ENCODE measurements at places on chromosomes 6 and 20. TPM values are rescaled to one million over a fixed set of nuclear protein-coding genes. Genes with fewer than 3 reads are reported as not detected.

The ASCC3 gene
- total RNA-seq: 21.8 TPM

- DNase-seq: no peak
- H3K4me1 ChIP-seq: no peaks in the 10 kb centered on the region
- no peaks in the 10 kb centered on the region for H3K36me3 ChIP-seq
- H3K27me3 ChIP-seq: no peaks in the 10 kb centered on the region
- H3K4me3 ChIP-seq: no peak overlapping the region
- no peak overlapping the region for H3K27ac ChIP-seq
Observed at GRCh38 chr20:24761220-24762065, 187.6 kb upstream of the CST7 start.

- no peak for DNase-seq
- H3K27me3 ChIP-seq: no peaks in the 10 kb centered on the region
- H3K4me3 ChIP-seq: no peak overlapping the region
- no peaks in the 10 kb centered on the region for H3K4me1 ChIP-seq
- no peak overlapping the region for H3K27ac ChIP-seq
Observed at GRCh38 chr6:44470115-44470464, 82.6 kb downstream of the CDC5L start.

DNA sequence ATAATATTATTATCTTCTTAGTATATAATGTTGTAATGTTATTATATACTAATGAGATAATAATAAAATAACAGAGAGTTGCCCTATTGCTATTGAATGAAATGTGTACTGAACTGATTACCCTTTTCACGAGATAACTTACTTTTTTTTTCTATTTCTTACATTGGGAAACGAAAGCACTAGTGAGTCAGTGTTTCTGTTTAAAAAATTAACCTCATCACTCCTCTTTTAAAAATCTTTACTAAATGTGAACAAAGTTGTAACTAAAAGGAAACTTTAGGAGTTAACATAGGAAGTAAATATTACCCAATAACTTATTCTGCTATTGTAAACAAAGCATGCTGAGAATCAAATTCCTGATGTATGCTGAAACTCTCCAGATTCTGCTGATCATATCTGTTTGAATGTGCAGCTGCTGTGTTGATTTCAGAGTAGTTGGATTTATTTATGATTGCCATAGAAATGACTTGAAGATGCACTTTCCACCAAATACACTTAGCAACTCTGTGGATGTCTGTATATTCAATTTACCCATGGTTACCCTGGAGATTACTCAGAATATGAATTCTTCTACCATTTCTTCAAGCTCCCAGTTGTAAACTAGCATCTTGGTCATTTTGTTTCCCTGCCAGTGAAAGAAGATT is 523.4 kb downstream of the TENT5A start:
- no peak for DNase-seq
- no peaks in the 10 kb centered on the region for H3K36me3 ChIP-seq
- H3K4me1 ChIP-seq: no peaks in the 10 kb centered on the region
- no peak overlapping the region for H3K4me3 ChIP-seq
- H3K27ac ChIP-seq: no peak overlapping the region

- H3K27me3 ChIP-seq: no peaks in the 10 kb centered on the region
- H3K4me1 ChIP-seq: peaks cover 20% of the 10 kb centered on the region
- H3K4me3 ChIP-seq: no peak overlapping the region
Observed at GRCh38 chr20:19851861-19852260, 93.8 kb downstream of the RIN2 start.

GRCh38 chr6:166351715-166352285 is 9.5 kb upstream of the SFT2D1 start:
- peak; percentile 19 for DNase-seq
- H3K27me3 ChIP-seq: no peaks in the 10 kb centered on the region
- H3K4me1 ChIP-seq: peaks cover 3% of the 10 kb centered on the region
- no peak overlapping the region for H3K4me3 ChIP-seq

- H3K4me1 ChIP-seq: no peaks in the 10 kb centered on the region
- no peak overlapping the region for H3K27ac ChIP-seq
- no peaks in the 10 kb centered on the region for H3K36me3 ChIP-seq
- DNase-seq: peak; percentile 43
Observed at GRCh38 chr20:30168025-30168799, 1089.3 kb upstream of the DEFB115 start.

The RCAN2 gene
- 294 TPM for total RNA-seq

DNA sequence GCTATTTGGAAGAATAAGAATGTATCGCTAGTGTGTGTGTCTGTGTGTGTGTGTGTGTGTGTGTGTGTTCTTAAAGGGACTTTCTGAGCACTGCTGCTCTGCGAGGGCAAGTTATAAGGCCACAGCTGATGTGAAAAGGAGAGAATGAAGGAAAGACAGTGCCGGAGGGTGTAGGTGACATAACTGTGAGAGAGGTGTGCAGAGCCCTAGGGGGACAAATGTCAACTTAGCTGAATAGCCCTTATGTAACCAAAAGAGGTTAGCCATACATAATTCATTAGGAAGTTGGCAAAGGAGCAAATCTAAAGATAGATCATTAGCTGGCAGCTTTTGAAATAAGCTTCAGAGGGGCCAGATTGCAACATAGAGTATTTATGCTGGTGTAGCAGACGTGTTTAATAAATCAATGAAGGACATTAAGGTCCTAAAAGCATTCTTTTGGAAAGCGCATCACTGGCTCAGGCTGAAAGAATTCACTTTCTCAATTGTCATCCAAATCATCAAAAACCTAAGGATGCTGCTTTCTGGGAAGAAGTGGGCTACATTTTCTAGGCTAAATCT is 81.0 kb downstream of the NDUFAF5 start:
- no peaks in the 10 kb centered on the region for H3K36me3 ChIP-seq
- H3K4me1 ChIP-seq: no peaks in the 10 kb centered on the region
- no peak overlapping the region for H3K27ac ChIP-seq
- no peaks in the 10 kb centered on the region for H3K27me3 ChIP-seq

DNA sequence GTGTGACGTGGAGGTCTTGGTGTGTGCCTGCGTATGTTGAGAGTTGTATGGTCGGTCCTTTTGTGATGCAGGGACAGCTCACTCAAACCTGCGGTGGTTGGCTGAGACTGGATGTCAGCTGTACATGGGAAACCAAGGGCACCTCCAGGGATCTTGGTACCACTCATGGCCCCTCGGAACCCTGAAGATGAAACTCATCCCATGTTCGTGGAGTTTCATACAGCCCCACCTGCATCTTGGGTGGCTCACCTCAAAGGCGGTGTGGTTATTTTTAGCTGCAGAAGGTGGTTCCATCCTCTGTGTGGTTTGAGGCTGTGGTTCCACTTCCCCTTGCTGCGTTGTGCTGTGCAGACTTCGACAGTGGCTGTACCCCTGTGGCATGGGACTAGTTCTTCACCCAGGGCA is 52.6 kb upstream of the SLC22A1 start:
- DNase-seq: no peak
- no peak overlapping the region for H3K27ac ChIP-seq
- no peak overlapping the region for H3K4me3 ChIP-seq
- H3K36me3 ChIP-seq: peaks cover 56% of the 10 kb centered on the region
- H3K4me1 ChIP-seq: no peaks in the 10 kb centered on the region

DNA sequence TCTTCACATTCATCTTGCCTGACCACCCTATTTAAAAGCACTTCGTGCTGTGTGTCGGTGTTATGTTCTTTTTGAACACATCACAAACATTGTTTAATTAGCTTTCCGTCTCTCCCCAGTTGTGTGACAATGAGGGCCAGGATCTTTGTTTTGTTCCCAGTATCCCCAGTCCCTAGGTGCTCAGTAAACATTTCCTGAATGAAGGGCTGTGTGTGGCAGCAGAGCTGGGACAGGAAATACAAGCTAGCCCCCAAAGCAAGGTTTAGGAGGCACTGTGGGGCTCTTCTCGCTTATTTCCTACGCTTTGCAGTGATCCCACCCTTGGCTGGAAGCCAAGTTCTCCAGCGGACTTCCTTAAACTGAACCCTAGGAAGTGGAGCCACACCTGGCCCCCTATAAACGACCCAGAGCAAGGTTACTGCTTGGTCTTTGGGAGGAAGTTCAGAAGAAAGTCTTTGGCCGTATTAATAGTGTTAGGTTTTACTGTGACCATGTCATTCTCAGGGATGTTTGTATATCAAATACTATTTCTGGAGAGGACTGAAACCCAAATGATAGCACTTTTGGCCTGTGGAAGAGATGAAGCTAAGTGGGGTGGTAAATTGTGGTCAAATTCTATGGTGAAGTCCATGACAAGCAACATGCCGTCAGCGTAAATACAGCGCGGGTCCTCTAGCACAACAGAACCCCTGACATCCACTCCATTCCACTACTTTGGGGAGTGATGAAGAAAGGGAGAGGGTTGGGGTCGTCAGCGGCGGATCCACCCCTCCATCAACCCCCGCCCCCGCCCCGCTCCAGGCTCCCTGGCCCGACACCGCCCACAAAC is 570 bp upstream of the FANCE start:
- peak overlapping the region; percentile 69 for H3K27ac ChIP-seq
- H3K4me1 ChIP-seq: peaks cover 20% of the 10 kb centered on the region
- no peaks in the 10 kb centered on the region for H3K27me3 ChIP-seq

The SLC17A1 gene
- total RNA-seq: not detected

The BTN1A1 gene
- total RNA-seq: not detected

- H3K4me1 ChIP-seq: no peaks in the 10 kb centered on the region
- no peak overlapping the region for H3K27ac ChIP-seq
- DNase-seq: no peak
- no peaks in the 10 kb centered on the region for H3K36me3 ChIP-seq
- no peaks in the 10 kb centered on the region for H3K27me3 ChIP-seq
Observed at GRCh38 chr6:72699159-72699558, 77.3 kb downstream of the KCNQ5 start.

DNA sequence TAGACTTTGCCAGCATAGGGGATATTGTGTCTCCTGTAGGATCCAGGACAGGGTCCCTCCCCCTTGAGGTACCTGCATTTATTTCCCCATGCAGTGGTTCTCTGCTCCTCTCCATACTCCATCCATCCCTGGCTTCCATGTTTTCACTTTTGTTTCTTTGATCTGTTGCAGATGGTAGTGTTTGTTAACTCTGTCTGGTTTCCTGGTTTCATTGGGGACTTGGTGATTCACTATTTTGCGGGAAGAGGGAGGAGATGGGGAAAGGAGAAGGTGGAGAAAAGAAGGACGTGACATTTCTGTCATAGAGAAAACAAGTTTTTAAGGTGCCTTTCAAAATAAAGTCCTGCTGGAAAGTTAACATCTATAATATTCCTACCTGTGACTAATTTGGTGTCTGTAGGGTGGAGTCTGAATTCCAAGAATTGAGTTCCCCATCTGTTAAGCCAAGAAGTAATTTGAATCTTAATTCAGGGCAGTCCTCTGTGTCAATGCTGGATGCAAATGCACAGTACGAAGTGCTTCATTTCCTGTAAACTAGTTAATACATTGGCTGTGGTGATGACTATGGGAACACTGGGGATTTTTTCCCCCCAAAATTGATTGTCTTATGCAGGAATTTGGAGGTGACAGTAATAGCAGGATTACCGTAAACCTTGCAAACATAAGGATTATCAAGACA is 6.9 kb upstream of the RNF144B start:
- no peak for DNase-seq
- no peaks in the 10 kb centered on the region for H3K27me3 ChIP-seq
- H3K27ac ChIP-seq: no peak overlapping the region
- peaks cover 5% of the 10 kb centered on the region for H3K4me1 ChIP-seq
- H3K36me3 ChIP-seq: no peaks in the 10 kb centered on the region
- no peak overlapping the region for H3K4me3 ChIP-seq

- H3K4me3 ChIP-seq: no peak overlapping the region
- no peak for DNase-seq
- no peak overlapping the region for H3K27ac ChIP-seq
- no peaks in the 10 kb centered on the region for H3K36me3 ChIP-seq
- H3K4me1 ChIP-seq: no peaks in the 10 kb centered on the region
Observed at GRCh38 chr6:149354009-149354408, 36.5 kb downstream of the TAB2 start.

- H3K27ac ChIP-seq: no peak overlapping the region
- H3K36me3 ChIP-seq: no peaks in the 10 kb centered on the region
- no peak overlapping the region for H3K4me3 ChIP-seq
- no peaks in the 10 kb centered on the region for H3K27me3 ChIP-seq
Observed at GRCh38 chr20:63837479-63837878, 6.4 kb upstream of the ZBTB46 start.

The BHLHE23 gene
- total RNA-seq: not detected

DNA sequence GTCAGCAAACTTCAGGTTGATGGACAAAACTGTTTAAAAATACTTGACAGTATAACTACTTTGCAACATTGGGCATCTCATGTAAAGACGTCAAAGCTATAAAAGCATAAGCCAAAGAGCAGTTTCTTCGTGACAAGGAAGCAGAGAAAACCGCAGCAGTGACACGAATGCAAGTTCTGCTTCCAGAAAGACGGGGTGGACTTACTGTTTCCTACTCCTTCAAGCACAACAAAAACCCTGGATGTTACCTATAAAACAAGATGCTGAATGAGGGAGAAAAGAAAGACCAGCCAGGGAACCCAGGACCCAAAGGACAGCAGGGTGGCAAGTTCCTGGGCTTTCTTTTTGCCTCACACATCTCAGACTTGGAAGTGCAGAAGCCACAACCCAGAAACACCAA is 98.0 kb downstream of the DLL1 start:
- no peak overlapping the region for H3K27ac ChIP-seq
- peaks cover 1% of the 10 kb centered on the region for H3K27me3 ChIP-seq
- H3K4me1 ChIP-seq: no peaks in the 10 kb centered on the region
- no peaks in the 10 kb centered on the region for H3K36me3 ChIP-seq
- no peak overlapping the region for H3K4me3 ChIP-seq

GRCh38 chr6:65469650-65470049 is 237.4 kb downstream of the EYS start:
- DNase-seq: no peak
- H3K36me3 ChIP-seq: no peaks in the 10 kb centered on the region
- no peak overlapping the region for H3K27ac ChIP-seq
- H3K4me1 ChIP-seq: no peaks in the 10 kb centered on the region

The MYL9 gene
- total RNA-seq: 2,051 TPM

The TUBB2B gene
- 0.45 TPM for total RNA-seq

The HSPA1L gene
- total RNA-seq: 1.9 TPM

DNA sequence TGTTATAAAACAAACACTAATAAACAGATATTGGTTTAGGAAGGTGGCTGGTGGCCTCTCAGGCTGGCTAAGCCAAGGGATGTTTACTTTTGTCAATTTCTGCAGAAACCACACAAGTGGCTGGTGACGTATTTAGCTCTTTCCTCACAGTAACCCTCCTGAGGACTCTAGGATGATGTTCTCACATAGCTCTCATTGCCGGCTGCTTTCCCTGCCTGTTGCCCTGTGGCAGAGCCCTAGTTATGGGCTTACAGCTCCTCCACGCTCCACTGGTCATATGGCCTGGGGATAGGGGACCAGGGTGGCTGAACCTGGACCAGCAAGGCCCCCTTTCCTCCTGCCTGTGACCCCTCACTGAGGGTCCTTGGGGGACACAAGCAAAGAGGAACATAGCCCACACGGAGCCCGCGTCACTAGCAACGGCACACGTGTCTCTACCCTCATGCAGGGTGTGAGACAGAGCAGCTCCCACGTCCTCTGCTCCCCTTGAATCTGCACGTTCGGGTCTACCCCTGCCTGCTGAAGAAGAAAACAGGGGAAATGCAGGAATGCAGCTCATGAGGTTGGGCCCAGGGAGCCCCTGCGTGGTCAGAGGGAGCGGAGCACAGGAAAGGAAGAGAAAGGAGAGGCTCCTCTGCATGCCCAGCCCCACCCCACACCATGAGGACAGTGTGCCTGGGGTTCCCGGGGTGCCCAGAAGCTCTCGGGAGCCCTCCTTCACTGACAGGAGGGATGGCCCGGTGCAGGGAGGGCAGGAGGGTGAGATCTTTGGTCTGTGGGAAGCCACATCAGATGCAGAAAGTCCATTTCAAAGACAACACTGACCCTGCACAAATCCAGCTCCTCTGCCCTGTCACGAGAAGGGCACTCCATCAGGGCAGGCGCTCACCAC is 13.9 kb downstream of the RAMACL start:
- no peaks in the 10 kb centered on the region for H3K27me3 ChIP-seq
- H3K36me3 ChIP-seq: no peaks in the 10 kb centered on the region
- no peak overlapping the region for H3K27ac ChIP-seq

Data from heart right ventricle (tissue), 16 donors.